Fibroblast of upper back skin (primary cell): ENCODE measurements at places on chromosomes 12 and 14.

- no peak for DNase-seq
Measured at GRCh38 chr12:62998454-62998853, 63.5 kb upstream of the PPM1H start.

GRCh38 chr12:96719660-96720362, 187.2 kb upstream of the NEDD1 start:
- no peak for DNase-seq

DNA sequence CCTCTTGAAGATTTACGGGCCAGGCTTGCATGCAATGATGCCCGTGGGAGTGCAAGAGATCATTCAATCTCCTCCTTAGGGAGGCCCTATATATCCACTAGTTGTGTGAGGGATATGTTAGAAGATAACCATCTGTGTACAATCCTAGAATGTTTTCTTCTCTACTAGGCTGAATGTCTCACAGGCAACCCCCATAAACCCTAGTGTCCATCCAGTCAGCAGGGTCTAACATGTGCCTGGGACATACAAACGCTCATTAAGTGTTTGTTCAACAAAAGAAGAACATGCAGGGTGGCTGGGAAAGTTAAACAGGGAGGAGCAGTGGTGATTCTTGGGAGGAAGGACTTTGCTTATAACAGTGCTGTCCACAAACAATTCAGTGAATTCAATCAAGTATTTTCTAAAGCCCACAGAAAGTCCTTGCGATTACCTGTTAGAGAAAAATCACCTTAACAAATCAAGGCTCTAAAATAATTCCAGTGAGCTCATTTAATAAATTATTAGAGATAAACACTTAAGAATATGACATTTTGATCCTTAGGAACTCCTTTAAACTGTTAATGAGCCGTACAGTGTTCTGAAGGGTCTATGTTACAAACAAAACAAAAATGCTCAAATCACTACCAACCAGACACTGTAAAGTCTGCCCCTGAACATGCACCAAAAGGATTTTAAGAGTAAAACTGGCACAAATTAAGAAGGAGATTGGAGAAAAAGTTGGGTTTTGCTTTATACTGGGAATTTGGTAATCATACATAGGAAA, 96.6 kb upstream of the FERMT2 start:
- DNase-seq = peak; percentile 57

- DNase-seq = no peak
Measured at GRCh38 chr12:34302131-34302885, 280.0 kb downstream of the ALG10 start.

GRCh38 chr12:57837864-57838562, 8.5 kb downstream of the CTDSP2 start:
- peak; percentile 76 for DNase-seq

DNA sequence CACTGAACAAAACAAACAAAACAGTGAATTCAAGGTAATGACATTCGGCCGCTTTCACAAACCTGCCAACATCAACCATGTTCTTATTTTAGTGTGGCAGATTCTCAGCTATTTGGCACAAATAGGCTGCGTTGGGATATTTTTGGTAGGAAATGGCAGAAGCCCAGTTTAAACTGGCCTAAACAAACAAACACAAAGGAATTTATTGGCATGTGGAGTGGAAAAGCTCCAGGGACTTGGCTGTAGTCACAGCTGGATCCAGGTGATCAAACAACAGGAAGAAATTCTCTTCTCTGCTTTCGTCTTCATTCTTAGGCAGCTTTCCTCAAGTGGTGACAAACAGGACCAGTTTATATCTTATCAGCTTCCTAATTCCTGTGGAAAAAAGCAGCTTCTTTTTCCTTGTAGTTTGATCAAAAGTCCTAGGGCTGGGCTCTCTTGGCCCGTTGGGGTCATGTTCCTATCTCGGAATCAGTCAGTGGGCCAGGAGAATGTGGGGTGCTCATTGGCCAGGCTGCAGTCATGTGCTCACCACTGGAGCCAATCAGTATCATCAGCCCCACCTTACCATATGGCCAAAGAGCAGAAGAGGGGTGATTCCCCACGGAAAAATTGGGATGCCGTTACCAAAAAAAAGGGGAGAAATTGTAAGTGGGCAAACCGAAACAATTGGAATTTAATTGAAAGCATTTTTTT, 22.6 kb downstream of the C12orf75 start:
- DNase-seq = no peak

DNA sequence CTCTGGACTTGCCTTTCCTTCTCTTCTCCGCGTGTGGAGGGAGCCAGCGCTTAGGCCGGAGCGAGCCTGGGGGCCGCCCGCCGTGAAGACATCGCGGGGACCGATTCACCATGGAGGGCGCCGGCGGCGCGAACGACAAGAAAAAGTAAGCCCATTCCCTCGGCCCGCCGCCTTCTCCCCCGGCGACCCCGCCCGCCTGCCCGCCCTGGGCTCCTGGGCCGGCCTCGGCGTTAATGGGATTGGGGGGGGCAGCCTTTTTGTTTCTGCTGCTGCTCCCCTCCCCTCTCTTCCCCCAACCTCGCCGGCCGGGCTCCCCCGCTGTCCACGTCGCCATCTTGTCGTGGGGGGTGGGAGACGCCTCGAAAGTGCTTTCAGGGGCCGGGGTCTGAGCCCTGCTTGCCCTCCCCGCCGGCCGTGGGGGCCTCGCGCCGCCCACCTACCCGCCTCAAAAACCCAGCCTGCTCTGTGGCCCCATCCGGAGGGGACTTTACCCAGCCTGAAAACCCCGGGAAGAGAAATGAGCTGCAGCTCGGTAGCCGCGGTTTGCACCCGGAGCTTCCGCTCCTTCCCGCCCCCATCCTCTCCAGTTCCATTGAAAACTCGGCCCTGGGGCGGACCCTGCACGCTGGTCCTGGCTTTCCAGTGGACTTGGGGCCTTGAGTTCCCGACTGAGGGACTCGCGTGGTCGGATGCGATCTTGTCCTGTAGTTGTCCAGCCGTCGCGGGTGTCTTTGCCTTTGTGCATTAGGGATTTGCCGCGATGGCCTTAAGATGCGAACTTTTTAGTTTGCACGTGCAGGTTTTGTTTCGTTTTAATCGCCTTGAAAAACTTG, 598 bp downstream of the HIF1A start:
- DNase-seq = peak; percentile 59

DNA sequence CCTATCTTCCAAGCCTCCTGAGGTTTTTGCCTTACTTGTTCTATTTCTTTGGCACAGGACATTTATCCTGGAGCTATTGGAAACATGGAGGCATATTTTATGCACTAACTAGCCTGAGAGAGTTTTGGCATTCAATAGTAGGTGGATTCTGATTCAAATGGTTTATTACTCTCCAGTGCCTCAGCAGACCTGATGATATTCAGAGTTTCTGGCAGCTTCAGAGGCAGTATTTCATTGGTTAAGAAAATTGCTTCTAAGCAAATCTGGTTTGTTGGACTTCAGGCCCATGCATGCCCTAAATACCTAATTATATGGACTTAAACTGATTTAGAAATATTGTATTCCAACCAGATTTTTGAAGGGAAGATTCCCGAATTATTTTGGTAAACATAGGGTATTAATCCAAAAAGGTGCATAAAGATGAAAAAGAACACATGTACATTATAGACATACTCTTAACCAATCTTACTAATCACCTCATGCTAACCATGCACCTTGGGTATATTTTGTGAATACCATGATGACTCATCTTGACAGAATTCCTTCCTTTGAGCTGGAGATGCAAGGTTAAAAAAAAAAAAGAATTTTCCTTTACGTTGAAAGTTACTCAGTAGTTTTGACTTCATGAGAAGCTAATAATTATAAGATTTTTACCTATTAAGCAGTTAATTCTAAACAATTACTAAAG, 44.3 kb upstream of the KTN1 start:
- DNase-seq = peak; percentile 31

DNA sequence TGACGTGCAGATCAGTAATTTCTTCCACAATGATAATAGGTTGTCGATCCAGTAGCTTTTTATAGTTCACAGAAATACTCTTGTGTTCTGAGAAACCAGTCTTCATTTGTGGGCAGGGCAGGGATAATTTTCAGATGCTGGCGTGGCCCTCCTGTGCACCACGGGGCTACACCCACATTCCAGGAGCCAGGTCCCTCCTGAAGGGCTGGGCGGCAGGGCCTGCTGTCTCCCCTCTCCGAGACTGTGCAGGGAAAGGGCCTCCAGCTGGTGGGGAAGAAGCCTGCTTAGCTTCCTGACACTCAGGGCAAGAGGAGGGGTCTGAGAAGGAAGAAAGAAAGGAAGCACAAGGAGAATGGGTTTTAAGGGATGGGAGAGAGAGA, 94.9 kb downstream of the ADGRD1 start:
- no peak for DNase-seq

- DNase-seq = peak; percentile 7
Measured at GRCh38 chr14:93003945-93004698, 81.2 kb downstream of the CHGA start.

- DNase-seq = peak; percentile 41
Measured at GRCh38 chr12:105948331-105948730, 190.4 kb downstream of the NUAK1 start.

- peak; percentile 63 for DNase-seq
Measured at GRCh38 chr12:89833337-89834252, 125.0 kb upstream of the ATP2B1 start.

DNA sequence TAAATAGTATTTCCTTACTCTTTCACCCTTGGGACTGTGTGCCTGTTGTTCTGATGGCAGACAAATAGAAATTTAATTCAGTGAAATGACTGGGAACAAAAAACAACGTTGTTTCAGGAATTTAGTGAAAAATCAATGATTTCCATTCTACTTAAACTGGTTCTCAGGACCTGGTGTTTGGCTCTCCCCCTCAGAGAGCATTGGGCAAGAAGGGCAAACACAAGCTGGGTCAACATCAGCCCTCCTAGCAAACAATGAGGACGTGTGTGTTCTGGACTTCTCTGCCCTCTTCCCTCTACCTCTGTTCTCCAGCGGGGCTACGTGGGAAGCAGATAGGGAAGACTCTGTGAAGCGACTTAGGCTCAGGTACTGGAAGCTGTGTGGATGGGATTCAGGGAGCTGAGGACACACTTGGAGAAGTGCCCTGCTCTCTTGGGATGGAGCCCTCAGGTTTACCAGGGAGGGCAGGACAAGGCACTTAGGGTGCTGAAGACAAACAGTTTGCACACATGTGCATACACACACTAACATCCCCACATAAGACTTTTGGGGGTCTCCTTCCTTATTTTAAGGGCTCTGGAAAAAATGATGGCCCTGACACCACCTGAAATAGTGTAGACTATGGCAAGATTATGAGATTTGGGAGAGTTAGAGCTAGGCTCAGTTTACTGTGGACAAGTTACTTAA, 7.6 kb upstream of the SERPINA1 start:
- no peak for DNase-seq

- DNase-seq = no peak
Measured at GRCh38 chr14:55124774-55125386, 4.2 kb upstream of the LGALS3 start.

DNA sequence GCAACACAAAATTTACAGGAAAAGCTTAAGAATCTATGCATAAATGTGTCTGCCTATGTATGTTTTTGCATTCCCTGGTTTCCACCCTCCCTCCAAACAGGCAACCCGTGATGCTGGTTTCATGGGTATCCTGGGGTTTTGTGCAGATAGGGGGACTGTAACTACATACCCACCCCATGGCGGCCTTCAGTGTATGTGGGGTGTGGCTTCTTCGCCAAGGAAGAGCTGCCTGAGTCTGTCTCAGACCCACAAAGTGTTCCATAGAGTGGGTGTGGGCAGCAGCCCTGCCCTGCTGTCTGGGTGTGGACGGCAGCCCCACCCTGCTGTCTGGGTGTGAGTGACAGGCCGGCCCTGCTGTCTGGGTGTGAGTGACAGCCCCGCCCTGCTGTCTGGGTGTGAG, 174.8 kb downstream of the ADGRD1 start:
- no peak for DNase-seq

DNA sequence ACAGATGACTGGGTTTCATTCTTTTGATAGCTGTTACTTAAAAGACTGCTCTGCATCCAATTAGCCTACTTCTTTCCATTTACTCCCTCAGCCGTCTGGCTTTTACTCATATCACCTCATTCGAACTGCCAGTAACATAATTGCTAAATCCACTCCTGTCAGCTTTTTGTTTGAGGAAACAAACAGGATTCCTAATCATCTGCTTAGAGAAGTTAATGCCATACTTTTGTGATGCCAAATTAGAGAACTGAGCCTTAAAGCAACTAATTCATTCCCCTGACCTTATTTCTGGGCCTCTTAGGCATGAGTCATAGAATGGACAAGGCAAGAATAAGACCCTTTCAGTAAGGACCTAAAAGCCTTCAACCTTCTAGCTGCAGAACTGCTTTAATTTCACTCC, 2.9 kb downstream of the OXA1L start:
- no peak for DNase-seq

DNA sequence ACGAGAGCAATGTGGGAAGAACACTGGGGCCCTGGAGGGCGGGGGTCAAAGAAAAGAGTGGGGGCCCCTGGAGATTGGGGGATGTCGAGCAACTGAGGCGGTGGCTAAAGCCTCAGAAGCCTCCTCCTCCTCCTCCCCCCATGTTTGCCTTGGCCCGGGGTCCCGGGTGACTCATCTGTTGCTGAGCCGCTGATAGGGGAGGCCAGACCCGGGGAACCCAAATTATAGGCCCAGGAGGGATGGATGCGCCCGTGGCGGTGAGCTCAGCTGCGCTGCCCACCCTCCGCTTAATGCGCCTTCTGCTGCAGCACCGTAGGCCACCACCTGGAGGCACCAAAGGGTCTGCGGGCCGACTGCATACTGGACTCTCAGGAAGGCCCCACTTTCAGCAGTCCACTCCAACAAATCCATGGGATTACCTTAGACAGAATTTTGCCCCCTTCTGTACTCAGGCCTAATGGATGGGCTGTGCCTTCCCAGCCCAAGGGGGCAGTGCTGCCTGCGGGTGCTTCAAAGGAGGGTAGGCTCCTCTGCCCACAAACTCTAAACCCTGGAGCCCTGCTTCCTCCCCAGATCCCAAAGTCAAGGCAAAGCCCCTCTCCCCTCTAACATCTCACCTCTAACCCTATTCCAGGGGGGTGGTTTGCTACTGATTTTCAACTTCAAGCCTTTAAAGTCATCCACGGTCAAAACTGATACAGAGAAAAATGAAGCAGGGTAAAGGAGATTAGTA, 2.6 kb upstream of the WNT10B start:
- peak; percentile 65 for DNase-seq

DNA sequence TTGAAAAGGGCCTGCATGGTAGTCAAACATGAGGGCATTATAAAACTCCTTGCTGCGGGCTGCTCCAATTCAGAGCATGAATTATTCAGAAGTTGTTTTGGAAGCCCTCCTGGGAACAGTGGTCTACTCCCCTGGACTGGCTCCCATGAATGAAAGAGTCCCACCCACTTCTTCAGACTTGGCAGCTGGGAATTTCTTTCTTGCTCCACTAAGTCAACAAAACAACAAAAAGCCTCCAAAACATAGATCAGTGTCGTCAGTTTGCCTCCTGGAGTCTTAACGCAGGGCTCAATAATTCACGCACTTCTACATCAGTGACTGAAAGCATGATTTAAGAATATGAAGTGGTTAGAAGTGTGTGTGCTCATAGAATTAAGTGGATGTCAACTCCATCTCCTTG, 37.9 kb downstream of the AKAP6 start:
- DNase-seq = peak; percentile 57

DNA sequence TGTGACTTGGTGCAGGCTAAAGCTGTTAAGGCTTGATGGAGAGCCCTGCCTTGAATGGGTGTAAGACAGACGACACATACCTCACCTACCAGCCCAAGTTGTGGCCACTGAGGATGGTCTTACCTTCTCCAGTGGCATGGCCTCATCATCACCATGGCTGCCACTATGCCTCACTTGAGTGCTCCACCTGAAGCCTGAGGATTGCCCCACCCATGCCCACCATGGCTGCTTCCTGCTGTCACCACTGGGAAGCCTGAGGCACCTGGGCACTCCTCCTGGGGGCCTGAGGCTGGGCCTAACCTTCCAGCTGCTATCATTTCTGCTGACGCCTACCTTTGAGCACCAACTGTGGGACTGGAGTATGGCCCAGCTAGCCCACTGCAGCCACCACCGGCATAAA, 1605.7 kb upstream of the FLRT2 start:
- DNase-seq = no peak

- no peak for DNase-seq
Measured at GRCh38 chr12:44551631-44552030, 324.5 kb downstream of the NELL2 start.
